Activated T-cell treated with anti-CD3 and anti-CD28 coated beads, Interleukin-2, amount 50 U/mL, for 72 hours (primary cell): ENCODE measurements at places on chromosomes 13 and 19. TPM values are rescaled to one million over a fixed set of nuclear protein-coding genes. Genes with fewer than 3 reads are reported as not detected.

- H3K4me1 ChIP-seq = peaks cover 19% of the 10 kb centered on the region
- H3K4me3 ChIP-seq = peak overlapping the region; percentile 1
- H3K36me3 ChIP-seq = no peaks in the 10 kb centered on the region
- no peaks in the 10 kb centered on the region for H3K27me3 ChIP-seq
- peak; percentile 88 for DNase-seq
Measured at GRCh38 chr19:1513499-1514294, 878 bp upstream of the ADAMTSL5 start.

DNA sequence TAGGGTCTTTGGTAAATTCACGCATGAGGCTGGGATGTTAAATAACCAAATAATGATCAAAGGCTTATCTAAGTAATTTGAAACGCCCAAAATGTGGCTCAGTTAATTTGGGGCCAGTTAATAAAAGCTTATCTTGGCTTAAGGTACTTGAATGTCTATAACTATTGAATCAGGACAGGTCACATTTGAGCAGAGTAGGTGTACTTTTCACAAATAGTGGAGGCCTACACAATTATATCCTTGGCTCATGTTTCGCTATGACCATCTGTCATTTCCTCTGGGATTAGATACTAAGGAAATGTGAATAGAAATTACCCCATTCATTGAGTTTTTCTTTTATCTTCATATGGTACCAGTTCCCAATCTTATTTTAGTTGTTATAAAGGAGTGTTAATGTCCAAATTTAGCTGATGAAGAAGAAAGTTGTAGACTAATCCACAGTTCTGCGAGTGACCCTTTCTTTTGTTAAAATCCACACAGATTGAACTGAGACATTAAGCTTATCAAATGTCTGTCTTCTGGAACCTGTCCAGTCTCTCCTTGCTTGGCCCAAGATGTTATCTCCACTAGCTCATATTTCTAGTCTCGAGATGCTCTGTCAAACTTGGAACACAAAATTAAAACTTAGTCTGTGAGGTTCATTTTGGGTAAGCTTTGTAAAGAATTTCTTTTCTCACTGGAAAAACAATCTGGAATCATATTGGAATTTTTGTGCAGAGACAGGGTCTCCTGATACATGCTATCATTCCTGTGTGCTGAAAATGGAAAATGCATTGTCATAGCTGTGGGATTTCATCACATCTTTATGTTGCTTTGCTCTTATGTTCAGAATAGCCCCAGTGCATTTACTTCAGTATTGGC is 31.0 kb downstream of the SLAIN1 start:
- peaks cover 27% of the 10 kb centered on the region for H3K4me1 ChIP-seq
- peak overlapping the region; percentile 34 for H3K27ac ChIP-seq
- no peaks in the 10 kb centered on the region for H3K27me3 ChIP-seq
- no peak for DNase-seq
- H3K36me3 ChIP-seq = no peaks in the 10 kb centered on the region

GRCh38 chr13:31213651-31214289 is 14.0 kb downstream of the B3GLCT start:
- no peaks in the 10 kb centered on the region for H3K27me3 ChIP-seq
- peak overlapping the region; percentile 25 for H3K4me3 ChIP-seq
- DNase-seq = no peak
- peaks cover 14% of the 10 kb centered on the region for H3K4me1 ChIP-seq
- H3K27ac ChIP-seq = peak overlapping the region; percentile 61
- no peaks in the 10 kb centered on the region for H3K36me3 ChIP-seq

DNA sequence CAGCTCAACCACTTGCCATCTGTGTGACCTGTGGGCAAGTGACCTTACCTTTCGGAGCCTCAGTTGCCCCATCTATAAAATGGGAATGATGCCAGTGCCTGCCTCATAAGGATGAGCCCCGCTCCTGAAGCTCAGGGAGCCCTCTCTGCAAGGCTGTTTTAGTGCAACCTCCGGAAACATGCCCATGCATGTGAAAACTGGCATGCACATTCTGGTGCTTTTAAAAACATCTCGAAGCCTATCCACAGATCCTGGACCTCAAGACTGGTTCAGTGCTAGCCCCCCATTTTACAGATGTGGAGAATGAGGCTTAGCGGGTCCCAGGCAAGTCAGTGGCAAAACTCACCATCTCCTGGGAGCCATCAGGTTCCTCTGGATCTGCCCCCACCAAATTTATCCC is 5.6 kb downstream of the CADM4 start:
- no peak for DNase-seq
- peaks cover 4% of the 10 kb centered on the region for H3K36me3 ChIP-seq
- H3K27ac ChIP-seq = no peak overlapping the region
- H3K4me1 ChIP-seq = peaks cover 6% of the 10 kb centered on the region
- H3K4me3 ChIP-seq = no peak overlapping the region

GRCh38 chr13:46751811-46752635 is 44.9 kb downstream of the ESD start:
- peaks cover 12% of the 10 kb centered on the region for H3K4me1 ChIP-seq
- H3K4me3 ChIP-seq = peak overlapping the region; percentile 2
- H3K27ac ChIP-seq = peak overlapping the region; percentile 1
- H3K27me3 ChIP-seq = peaks cover under 1% of the 10 kb centered on the region

DNA sequence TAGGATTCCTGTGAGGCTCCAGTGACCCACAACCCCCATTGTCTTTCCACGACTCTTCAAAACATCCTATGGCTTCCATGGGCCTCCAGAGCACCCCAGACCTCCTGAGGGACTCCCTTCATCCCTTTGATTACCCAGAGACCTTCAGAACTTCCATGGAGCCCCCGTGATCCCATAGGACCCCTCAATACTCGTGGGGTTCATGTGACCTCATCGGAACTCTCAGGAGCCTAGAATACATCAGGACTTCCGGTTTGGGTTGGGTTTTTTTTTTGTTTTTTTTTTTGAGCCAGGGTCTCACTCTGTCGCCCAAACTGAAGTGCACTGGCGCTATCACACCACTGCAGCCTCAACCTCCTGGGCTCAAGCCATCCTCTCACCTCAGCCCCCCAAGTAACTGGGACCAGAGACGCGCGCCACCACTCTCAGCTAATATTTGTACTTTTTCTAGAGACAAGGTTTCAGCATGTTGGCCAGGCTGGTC is 774 bp downstream of the ALDH16A1 start:
- peaks cover 8% of the 10 kb centered on the region for H3K36me3 ChIP-seq
- peaks cover 52% of the 10 kb centered on the region for H3K4me1 ChIP-seq
- H3K4me3 ChIP-seq = peak overlapping the region; percentile 98
- no peaks in the 10 kb centered on the region for H3K27me3 ChIP-seq
- peak overlapping the region; percentile 100 for H3K27ac ChIP-seq

DNA sequence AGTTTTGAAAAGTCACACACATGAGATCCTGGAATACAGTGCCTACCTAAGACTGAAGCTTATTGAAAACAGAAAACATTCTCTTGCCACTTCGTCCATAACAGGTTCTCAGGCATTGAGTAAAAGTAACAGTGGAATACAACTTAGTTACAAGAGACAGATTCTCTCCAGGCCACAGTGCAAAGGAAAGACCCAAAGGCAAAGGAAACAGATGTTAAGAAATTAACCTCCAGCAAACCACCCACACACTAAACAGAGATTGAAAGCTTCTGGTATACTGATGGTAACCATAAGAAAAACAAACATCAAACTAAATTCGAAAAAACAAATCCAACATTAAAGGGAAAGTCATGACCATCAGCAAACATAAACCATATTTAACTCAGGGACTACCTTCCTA is 914.7 kb downstream of the SLITRK5 start:
- no peak overlapping the region for H3K27ac ChIP-seq
- no peak overlapping the region for H3K4me3 ChIP-seq
- no peaks in the 10 kb centered on the region for H3K4me1 ChIP-seq
- H3K27me3 ChIP-seq = no peaks in the 10 kb centered on the region

DNA sequence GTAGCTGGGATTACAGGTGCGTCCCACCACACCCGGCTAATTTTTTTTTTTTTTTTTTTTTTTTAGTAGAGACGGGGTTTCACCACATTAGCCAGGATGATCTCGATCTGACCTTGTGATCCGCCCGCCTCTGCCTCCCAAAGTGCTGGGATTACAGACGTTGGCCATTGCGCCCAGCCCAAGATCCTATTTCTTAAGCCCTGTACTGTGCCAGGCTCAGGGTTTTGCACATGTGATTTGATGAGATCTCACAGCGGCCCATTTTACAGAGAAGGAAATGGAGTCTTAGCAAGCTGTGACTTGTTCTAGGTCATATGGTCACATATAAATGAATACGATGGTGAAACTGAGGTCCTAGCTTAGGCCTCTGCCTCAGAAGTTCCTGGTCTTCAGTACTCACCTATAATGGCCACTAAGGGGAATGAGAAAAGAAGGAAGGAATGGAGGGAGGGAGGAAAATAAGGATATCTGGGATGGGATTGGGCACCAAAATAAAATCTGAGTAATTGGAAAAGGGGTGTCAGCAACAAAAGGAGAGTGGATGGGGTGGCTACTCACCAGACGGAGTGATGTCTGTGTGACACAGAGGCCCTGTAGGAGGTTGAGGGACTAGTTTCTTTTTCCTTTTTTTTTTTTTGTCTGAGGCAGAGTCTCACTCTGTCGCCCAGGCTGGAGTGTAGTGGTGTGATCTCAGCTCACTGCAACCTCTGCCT is 1.3 kb downstream of the OSCAR start:
- H3K36me3 ChIP-seq = peaks cover 3% of the 10 kb centered on the region
- no peak overlapping the region for H3K27ac ChIP-seq
- H3K4me3 ChIP-seq = no peak overlapping the region
- DNase-seq = no peak
- peaks cover 18% of the 10 kb centered on the region for H3K27me3 ChIP-seq
- peaks cover 34% of the 10 kb centered on the region for H3K4me1 ChIP-seq

DNA sequence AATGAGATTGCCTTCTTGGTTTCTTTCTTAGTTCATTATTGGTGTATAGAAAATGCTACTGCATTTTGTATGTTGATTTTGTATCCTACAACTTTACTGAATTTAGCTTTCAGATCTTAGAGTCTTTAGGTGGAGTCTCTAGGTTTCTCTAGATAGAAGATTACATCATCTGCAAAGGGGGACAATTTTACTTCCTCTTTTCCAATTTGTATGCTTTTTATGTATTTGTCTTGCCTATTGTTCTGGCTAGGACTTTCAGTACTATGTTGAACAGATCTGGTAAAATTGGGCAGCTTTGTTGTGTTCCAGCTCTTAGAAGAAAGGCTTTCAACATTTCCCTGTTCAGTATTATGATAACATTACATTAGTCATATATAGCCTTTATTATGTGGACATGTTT is 101.0 kb upstream of the SPRY2 start:
- no peaks in the 10 kb centered on the region for H3K27me3 ChIP-seq
- no peaks in the 10 kb centered on the region for H3K36me3 ChIP-seq
- no peak overlapping the region for H3K4me3 ChIP-seq

- DNase-seq = no peak
- H3K4me1 ChIP-seq = no peaks in the 10 kb centered on the region
Measured at GRCh38 chr13:61258185-61258584, 157.5 kb downstream of the PCDH20 start.

DNA sequence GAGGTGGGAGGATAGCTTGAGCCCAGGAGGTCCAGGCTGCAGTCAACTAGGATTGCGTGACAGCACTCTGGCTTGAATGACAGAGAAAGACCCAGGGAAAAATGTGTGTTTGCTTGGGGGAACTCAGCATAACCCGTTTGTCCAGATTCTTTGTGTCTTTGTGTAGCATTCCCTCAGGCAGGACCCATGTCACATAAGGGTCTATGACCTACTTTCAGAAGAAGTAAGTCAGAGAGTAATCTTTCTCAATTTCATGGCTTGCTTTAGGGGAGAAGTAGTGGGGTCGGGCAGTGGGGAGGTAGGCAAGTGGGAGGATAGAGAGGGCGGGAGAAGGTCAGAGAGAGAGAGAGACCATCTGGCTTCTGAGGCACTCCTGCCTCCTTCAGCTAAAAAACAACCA is 11.9 kb upstream of the PSPC1 start:
- DNase-seq = no peak
- H3K27ac ChIP-seq = no peak overlapping the region
- no peaks in the 10 kb centered on the region for H3K4me1 ChIP-seq
- no peaks in the 10 kb centered on the region for H3K36me3 ChIP-seq

GRCh38 chr13:109698779-109699178 is 87.6 kb downstream of the IRS2 start:
- DNase-seq = no peak
- no peak overlapping the region for H3K27ac ChIP-seq
- H3K4me1 ChIP-seq = peaks cover 7% of the 10 kb centered on the region
- H3K36me3 ChIP-seq = no peaks in the 10 kb centered on the region
- H3K27me3 ChIP-seq = peaks cover 14% of the 10 kb centered on the region
- H3K4me3 ChIP-seq = no peak overlapping the region

Gene CGB3
- total RNA-seq = not detected

Gene PLIN5
- total RNA-seq = 0.24 TPM
